Amniotic stem cell (primary cell): ENCODE measurements at places on chromosomes 5 and 9.

DNA sequence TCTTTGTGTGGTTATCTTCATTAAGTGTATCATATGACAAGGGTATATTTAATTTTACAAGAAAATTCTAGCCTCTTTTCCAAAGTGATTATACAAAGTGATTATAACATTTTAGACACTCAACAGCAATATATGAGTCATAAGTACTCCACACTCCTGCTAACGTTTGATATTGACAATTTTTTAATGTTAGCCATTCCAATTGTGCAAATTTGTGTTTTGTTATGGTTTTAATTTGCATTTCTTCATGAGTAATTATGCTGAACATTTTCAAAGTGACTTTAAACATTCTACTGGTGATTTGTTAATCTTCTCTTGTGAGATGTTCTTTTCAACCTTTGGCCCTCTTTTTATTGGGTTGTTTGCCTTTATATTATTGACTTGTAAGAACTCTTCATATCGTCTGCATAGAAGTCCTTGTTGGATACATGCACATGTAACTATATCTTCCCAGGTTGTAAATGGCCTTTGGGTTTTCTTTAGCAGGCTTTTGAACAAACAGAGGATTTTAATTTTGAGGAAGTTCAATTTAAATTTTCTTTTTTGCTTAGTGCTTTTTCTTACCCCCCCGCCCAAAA lies 771.6 kb upstream of the ZNF608 start:
- no peak for DNase-seq

DNA sequence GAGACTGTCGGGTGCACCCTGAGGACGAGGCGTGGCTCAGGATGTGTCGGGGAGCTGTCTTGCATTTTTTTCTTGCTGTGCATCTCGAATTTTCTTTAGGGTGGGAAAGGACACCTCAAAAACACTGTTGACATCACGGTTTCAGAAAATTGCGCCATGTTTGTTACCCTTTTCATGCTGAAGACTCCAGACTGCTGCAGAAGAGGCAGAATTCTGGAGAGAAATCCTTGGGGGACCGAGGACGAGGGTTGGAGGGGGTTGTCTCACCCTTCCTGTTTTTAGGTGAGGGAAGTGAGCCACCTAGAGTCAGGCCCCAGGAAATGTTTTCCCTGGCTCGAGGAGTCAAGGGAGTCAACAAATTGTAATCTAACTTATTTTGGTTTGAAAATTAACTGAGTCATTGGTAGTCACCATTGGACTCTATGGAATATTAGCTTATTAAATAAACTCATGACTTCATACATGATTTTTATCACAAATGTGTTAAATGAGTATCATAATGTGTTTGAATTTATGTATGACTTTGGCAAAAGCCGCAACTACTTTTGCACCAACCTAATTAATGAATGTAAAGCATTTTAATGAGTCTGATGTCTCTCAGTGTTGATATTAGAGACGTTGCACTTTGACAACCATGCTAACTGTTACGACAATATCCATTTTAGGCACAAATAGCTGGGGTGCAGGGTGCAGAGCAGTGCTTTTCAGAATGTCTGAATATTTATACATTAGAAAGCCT lies 724 bp upstream of the LYSMD3 start:
- DNase-seq = peak; percentile 73

DNA sequence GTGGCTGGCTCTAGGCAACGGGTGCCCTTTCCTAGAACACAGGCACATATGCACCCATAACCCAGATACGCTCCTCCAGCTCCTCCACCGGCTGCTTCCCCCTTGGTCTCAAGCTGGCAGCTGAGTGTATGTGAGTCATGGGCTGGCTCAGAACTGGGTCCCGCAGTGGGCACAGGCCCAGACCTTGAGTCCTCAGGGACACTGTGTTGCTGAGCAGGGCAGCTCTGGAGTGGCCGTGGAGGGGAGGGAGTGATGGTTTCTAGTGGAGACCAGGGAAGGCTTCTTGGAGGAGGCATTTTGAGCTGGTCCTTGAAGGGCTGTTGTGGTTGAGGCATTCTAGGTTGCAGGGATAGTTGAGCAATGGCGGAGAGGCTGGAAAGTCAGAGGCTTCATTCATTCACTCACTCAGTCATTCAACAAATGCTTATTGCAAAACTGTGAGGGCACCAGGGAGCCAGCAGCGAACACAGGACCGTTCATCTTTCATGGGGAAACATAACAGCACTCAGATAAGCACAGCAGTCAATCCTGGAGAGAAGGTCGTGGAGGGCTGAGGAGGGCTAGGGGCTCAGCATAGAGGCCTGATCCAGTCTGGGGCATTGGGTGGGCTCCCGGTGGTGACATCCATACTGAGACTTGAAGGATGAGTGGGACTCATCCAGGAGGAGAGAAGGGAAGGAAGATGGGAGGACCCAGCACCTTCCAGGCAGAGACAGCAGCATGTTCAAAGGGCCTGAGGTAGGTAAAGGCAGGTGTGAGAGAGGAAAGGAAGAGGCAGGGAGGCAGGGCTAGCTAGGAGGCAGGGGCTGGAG lies 2.4 kb downstream of the BBLN start:
- DNase-seq = no peak

- no peak for DNase-seq
Measured at GRCh38 chr5:149030392-149030791, 32.5 kb downstream of the SH3TC2 start.

GRCh38 chr9:119284587-119285337 lies 84.5 kb downstream of the BRINP1 start:
- no peak for DNase-seq

DNA sequence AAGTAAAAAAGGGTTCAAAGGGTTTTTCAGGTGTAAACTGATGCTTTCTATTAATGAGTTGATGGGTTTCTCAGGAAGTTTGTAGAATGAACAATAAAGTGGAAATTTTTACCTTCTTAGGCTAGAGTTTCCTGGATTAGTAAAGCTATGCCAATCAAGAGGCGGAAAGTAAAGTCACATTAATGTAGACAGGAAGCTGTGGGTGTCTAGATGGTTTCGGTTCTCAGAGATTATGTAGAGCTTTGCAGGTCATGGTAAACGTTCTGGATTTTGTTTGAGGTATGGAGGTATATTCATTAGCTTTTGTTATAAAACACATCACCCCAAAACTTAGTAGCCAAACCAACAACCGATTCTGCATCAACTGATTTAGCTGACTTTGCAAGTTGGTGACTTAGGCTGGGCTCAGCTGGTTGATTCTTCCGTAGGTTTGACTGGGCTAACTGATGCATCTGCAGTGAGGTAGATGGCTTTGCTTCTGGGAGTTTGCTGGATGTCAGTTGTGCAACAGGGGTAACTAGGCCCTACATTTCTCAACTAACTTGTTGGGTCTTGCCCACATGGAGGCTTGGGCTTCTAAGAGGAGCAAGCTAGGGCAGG lies 273.8 kb downstream of the MSX2 start:
- DNase-seq = no peak

DNA sequence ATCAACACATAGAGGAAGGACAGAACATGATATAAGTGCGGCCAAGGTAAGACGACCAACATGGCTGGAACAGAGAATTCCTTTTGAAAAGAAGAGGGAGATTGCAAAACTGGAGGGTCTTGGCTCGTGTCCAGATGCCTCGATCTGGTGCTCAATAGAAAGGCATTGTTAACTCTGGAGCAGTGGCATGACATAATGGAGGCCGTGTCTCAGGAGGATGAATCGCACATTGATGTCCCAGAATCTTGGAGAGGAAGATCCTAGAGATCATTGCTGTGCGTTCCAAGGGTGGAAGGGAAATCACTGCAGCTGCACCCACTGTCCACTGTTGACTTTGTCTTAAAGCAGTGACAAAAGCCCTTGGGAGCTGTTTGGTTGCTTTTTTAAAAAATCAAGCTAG lies 30.9 kb downstream of the GRAMD2B start:
- no peak for DNase-seq

GRCh38 chr5:175508896-175509295 lies 30.5 kb downstream of the SFXN1 start:
- no peak for DNase-seq

GRCh38 chr9:6944896-6945295 lies 187.1 kb downstream of the KDM4C start:
- DNase-seq = no peak

DNA sequence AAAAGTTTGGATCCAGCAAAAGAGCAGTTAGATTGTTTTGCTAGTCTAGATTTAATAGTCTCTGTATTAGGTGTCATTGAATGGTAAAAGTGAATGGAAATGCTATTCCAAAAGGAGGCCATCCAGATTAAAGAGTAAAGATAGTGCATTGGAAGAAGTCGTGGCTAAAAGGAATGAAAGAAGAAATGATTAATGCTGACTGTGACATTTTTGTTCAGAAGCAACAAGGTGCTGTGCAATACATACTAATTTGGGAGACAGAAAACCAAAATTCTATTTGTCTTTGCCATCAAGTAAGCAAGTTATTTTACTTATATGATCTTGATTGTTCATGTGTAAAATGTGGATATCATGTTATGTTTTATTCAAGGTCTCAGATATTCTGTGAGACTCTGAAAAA lies 85.1 kb downstream of the GPBP1 start:
- DNase-seq = no peak

GRCh38 chr5:37370550-37370863 lies 399 bp downstream of the NUP155 start:
- no peak for DNase-seq

GRCh38 chr5:100758780-100759179 lies 144.3 kb downstream of the ST8SIA4 start:
- no peak for DNase-seq

GRCh38 chr9:133114886-133115603 lies 6.0 kb downstream of the RALGDS start:
- no peak for DNase-seq

GRCh38 chr5:139636207-139636792 lies 11.8 kb upstream of the CXXC5 start:
- DNase-seq = no peak

DNA sequence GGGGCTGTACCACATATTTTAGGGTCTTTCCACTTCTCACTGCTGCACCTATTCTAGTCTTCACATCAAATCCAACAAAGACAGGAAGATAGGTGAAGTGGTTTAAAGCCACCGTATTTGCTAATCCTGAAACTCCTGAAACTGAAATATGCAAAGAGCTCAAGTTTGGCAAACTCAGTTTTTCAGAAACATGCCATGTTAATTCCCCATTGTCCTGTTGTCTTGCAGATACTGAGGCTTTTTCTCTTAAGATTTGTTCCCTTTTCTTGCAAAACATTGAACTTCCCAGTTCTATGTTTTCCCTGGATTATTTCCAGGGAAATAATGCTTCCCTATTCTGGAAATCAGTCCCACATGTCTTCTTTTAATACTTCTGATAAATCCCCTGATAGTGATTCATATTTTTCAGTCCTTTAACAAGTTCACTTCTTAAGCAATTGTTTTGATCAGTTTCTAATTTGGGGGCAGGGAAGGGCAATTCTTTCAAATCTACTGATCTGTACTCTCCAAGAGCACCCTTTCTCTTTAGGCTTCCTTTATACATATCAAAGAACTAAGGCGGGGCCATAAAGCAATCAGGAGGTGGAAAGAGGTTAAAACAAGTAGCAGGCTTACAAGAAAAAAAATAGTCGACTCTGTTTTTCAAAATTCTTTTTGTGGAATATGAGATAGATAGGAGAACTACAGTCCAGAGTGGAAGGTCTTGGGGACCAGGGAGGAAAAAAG lies 648.5 kb downstream of the BNC2 start:
- no peak for DNase-seq

GRCh38 chr5:16866795-16867576 lies 69.1 kb downstream of the MYO10 start:
- no peak for DNase-seq

- DNase-seq = no peak
Measured at GRCh38 chr5:107476783-107477182, 194.0 kb downstream of the EFNA5 start.

DNA sequence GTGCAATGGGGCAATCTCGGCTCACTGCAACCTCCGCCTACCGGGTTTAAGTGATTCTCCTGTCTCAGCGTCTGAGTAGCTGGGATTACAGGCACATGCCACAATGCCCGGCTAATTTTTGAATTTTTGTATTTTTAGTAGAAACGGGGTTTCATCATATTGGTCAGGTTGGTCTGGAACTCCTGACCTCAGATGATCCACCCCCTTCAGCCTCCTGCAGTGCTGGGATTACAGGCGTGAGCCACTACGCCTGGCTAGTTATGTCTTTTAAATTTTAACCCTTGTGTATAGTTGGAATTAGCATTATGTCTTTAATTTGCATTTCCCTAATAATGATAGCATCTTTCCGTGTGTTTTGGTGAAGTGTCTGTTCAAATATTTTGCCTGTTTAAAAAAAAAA lies 11.5 kb downstream of the GPBP1 start:
- no peak for DNase-seq

DNA sequence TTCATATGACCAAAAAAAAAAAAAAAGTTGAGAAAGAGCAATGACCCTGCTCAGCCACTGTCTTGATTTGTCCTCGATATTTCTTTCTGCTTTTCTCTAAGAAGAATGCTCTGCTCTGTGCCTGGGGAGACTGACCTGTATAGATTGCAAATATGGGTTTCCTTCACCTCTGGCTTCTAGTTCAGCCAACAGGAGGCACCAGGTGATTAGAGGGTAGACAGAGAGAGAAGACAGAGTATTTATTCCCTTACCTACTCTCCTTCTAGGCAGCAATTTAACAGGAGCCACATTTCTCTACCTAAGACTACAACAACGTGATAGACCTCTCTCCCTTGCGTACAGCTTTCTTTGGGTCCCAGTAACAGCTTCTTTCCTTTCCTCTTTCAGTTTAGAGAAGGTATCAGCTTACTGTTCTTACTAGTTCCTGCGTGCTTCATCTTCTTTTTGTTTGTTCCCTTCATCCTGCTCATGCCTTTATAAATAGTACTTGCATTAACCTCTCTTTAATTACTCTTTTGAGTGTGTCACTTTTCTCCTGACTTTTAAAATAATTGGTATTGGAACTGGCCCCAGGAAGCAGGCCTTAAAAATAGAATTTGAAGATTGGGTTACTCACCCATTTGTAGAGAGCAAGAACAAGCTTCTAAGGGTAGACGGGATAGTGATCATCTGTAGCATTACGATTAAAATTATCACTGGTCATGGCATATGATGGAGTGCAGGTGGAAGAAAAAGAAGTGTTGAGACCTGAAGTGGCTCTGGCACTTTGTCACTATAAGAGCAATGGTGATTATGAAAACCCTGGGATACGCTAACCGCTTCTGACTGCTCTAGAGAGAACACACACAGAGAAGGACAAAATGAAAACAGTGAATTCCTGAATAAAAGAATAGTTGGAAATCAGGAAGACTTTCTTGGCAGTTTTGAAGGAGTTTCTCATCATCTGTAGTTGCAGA lies 161.2 kb upstream of the FSTL4 start:
- no peak for DNase-seq

DNA sequence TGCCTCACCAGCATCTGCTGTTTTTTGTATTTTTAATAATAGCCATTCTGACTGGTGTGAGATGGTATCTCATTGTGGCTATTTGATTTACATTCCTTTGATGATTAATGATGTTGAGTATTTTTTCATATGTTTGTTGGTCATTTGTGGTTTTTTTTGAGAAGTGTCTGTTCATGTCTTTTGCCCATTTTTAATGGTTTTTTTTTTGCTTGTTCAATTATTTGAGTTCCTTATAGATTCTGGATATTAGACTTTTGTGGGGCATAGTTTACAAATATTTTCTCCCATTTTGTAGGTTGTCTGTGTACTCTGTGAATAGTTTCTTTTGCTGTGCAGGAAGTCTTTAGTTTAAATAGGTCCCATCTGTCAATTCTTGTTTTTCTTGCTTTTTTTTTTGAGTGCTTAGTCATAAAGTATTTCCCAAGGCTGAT lies 148.1 kb downstream of the NPR3 start:
- no peak for DNase-seq

GRCh38 chr9:98804083-98804482 lies 3.4 kb upstream of the GALNT12 start:
- DNase-seq = no peak
